Purkinje cell (primary cell): ENCODE measurements at places on chromosomes 7 and 10. TPM values are rescaled to one million over a fixed set of nuclear protein-coding genes. Genes with fewer than 3 reads are reported as not detected.

TAF3 gene
- 5.1 and 6.1 TPM in 2 replicates for polyA plus RNA-seq

VSTM2A gene
- 1.7 and 5.5 TPM in 2 replicates for polyA plus RNA-seq

ZNF277 gene
- 19.8 and 23.3 TPM in 2 replicates for polyA plus RNA-seq

ZNF425 gene
- polyA plus RNA-seq, result 0.45 and 2.4 TPM in 2 replicates

LRRD1 gene
- polyA plus RNA-seq, result not detected in 2 replicates

TLL2 gene
- polyA plus RNA-seq, result 1.4 TPM in 1 of 2 replicates, not detected in the other

RAB19 gene
- polyA plus RNA-seq, result not detected in 2 replicates

KCP gene
- 0.13 and 0.17 TPM in 2 replicates for polyA plus RNA-seq

OR2A1 gene
- not detected in 2 replicates for polyA plus RNA-seq

R3HCC1L gene
- 5.0 and 14.5 TPM in 2 replicates for polyA plus RNA-seq

POLR3A gene
- 17.1 and 22.9 TPM in 2 replicates for polyA plus RNA-seq

C10orf67 gene
- 0.27 TPM in 1 of 2 replicates, not detected in the other for polyA plus RNA-seq

UNC5B gene
- polyA plus RNA-seq, result 0.77 and 1.1 TPM in 2 replicates

NOM1 gene
- polyA plus RNA-seq, result 2.5 and 7.7 TPM in 2 replicates

GIMAP1 gene
- polyA plus RNA-seq, result not detected in 2 replicates

FRMD4A gene
- polyA plus RNA-seq, result 7.4 and 13.5 TPM in 2 replicates

CTBP2 gene
- polyA plus RNA-seq, result 7.5 and 7.8 TPM in 2 replicates

NKX2-3 gene
- not detected in 2 replicates for polyA plus RNA-seq

FGFBP3 gene
- polyA plus RNA-seq, result 0.77 TPM in 1 of 2 replicates, not detected in the other

SPDYE9 gene
- polyA plus RNA-seq, result 1.4 and 2.2 TPM in 2 replicates

CLCN1 gene
- not detected in 2 replicates for polyA plus RNA-seq

PRKAR1B gene
- polyA plus RNA-seq, result 4.4 and 9.6 TPM in 2 replicates

C7orf57 gene
- polyA plus RNA-seq, result 0.41 and 0.87 TPM in 2 replicates

AGAP6 gene
- 2.5 and 4.2 TPM in 2 replicates for polyA plus RNA-seq

GSTO1 gene
- polyA plus RNA-seq, result 159 and 191 TPM in 2 replicates

SORBS1 gene
- 32.8 and 48.0 TPM in 2 replicates for polyA plus RNA-seq

CTAGE15 gene
- polyA plus RNA-seq, result not detected in 2 replicates

CNNM2 gene
- 5.9 and 6.3 TPM in 2 replicates for polyA plus RNA-seq

SUMF2 gene
- 40.1 and 48.1 TPM in 2 replicates for polyA plus RNA-seq

CRHR2 gene
- not detected in 2 replicates for polyA plus RNA-seq

PIP gene
- not detected in 2 replicates for polyA plus RNA-seq

RHOBTB1 gene
- 1.6 and 2.5 TPM in 2 replicates for polyA plus RNA-seq

GPR158 gene
- polyA plus RNA-seq, result 21.5 and 25.0 TPM in 2 replicates

NOBOX gene
- polyA plus RNA-seq, result not detected in 2 replicates

NCAPG2 gene
- 1.1 TPM in 1 of 2 replicates, not detected in the other for polyA plus RNA-seq

HMX3 gene
- not detected in 2 replicates for polyA plus RNA-seq

TRIM56 gene
- 0.06 and 0.19 TPM in 2 replicates for polyA plus RNA-seq

MAGI2 gene
- 58.8 and 67.8 TPM in 2 replicates for polyA plus RNA-seq
